ENCODE measurements at places on chromosomes 16 and 17.

- no peak for DNase-seq
Measured at GRCh38 chr17:32510466-32510865, 23.7 kb downstream of the CDK5R1 start.

DNA sequence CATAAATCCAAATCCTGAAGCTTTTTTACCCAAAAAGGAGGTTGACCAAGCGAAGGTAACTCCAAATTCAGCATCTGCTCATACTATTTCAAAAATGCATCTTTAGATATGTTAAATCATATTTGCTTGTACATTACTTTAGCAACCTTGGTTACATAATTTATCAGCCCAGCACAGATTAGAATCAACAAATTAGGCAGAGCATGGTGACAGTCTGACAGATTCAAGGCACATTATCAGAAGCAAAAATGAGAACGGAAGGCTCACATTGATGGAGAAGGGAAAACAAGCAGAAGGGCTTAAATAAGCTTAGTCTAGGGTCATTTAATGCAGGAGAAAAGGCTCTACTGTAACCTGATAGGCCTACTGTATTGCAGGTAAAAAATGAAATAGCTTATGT, 3.9 kb upstream of the KCNJ2 start:
- no peak for DNase-seq

- no peak for DNase-seq
Measured at GRCh38 chr16:84098939-84099338, 17.8 kb downstream of the MBTPS1 start.

DNA sequence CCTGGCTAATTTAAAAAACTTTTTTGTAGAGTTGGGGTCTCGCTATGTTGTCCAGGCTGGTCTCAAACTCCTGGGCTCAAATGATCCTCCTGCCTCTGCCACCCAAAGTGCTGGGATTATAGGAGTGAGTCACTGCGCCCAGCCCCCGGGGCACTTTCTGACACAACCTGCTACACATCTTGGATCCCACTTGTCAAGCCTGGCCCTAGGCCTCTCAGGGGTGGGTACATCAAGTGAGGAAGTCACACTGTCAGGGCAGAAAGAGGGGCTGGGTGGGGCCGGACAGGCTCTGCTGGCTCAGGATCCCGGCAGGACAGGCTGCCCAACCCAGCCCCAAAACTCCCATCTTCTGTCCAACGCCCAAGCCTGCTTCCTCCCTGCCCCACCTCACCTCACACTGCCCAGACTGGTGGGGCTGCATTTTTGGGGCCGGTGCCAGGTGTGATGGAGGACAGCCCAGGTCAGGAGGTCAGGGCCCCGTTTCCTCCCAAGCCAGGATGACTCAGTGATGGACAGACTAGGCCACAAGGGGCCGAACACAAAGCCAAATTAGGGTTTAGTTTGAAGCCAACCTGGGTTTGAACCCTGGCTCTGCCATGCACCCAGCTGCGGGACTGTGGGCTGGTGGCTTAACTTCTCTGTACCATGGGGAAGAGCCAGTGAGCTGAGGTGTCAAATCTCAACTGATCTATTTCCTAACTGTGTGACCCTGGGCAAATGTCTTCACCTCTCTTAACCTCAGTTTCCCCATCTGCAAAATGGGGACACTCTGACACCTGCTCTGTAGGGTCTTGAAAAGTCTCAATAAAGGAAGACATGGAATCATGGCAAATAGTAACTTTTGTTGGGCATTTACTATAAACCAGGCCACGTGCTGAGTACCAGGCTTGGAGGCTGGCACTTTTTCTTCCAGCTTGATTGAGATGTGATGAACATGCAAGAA, 8.9 kb upstream of the PPL start:
- no peak for DNase-seq

- DNase-seq = no peak
Measured at GRCh38 chr17:77634710-77635109, 323.8 kb upstream of the TNRC6C start.

DNA sequence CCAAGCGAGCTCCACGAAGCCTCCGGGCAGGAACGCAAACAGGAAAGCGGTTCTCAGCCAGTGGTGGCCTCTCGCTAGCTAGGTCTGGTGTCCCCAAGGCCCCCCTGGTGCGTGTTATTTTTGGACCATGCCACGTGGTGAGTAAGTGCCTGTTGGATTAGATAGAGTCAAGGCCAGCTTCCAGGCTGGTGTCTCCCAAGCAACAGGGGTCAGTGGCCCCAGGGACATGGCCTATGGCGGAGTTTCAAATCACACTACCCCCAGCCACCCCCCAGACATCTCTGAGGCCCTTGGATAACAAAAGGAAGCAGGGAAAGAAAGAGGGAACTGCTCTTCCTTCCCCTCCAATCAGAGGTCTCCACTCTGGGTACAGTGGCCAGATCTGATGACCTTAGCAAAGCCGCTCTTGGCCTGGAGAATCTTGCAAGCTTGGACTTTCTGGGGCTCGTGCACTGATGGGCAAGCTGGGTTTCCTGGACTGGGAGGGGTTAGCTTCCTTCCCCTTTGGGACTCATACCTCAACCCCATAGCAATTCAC, 58.2 kb downstream of the MAF start:
- DNase-seq = no peak

DNA sequence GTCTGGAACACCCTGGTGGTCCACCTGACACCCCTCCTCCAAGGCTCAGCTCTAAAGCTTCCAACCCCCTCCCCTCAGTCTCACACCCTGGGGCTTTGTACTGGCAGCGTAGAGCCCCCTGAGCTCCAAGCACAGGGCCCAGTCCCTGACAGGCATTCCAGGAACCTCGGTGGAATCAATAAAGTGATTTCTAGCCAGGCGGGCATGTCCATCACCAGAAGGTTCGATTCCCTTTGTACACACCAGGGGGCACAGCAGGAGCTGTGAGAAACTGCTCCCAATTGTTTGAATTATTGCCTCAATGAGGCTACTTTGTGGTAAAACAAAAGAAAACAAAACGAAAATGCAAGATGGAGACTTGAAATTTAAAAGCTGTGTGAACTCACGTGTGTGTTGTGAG, 51.8 kb downstream of the SMPD3 start:
- DNase-seq = peak; percentile 70

DNA sequence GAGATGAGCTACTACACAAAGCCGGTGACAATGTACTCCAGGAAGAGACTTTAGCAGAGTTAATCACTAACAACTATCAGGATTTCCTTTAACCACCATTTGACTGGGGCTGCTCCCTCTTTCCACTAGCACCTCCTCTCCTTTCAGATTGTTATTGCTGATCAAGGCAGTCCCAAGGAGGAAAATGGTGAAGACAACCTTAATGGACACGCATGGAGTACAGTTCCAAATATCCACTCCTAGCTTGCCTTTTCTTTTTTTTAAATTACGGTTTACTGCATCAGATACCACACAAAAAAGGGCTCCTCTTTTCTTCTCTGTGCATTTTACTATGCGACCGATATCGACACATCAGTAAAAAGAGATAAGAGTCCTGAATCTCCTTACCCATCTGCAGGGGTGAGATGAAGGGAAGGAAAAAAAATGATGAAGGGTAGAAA, 30.9 kb downstream of the FAM222B start:
- DNase-seq = peak; percentile 43

DNA sequence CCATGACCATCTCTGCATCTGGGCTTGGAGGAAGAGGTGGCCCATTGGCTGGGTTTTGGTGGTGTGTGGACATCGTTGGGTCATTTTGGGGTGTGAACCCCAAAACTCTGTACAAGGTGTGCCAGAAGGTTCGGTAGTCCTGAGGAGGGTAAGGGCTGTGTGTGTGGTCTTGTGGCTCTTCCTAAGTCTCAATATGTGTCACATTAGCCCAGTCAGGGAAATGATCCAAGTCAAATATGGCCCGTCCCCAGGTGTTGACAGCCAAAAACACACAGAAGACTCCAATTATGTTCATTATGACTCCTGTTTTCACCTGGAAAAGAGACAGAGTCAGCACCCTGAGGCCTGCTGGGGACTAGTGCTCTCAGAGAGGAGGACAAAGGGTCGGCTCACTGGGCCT, 27.1 kb downstream of the SLC13A5 start:
- no peak for DNase-seq

- DNase-seq = no peak
Measured at GRCh38 chr17:4641297-4642195, at the start of gene ALOX15. Gene ALOX15, minus strand, starts transcription at chr17:4641678. Its CDS starts 27 bp downstream, at chr17:4641651.

DNA sequence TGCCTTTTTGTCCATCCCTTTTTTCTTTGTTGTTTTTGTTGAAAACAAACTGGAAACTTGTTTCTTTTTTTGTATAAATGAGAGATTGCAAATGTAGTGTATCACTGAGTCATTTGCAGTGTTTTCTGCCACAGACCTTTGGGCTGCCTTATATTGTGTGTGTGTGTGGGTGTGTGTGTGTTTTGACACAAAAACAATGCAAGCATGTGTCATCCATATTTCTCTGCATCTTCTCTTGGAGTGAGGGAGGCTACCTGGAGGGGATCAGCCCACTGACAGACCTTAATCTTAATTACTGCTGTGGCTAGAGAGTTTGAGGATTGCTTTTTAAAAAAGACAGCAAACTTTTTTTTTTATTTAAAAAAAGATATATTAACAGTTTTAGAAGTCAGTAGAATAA, 4.9 kb downstream of the SOX9 start:
- DNase-seq = no peak

- peak; percentile 71 for DNase-seq
Measured at GRCh38 chr16:56603589-56603988, 4.8 kb upstream of the MT2A start.

DNA sequence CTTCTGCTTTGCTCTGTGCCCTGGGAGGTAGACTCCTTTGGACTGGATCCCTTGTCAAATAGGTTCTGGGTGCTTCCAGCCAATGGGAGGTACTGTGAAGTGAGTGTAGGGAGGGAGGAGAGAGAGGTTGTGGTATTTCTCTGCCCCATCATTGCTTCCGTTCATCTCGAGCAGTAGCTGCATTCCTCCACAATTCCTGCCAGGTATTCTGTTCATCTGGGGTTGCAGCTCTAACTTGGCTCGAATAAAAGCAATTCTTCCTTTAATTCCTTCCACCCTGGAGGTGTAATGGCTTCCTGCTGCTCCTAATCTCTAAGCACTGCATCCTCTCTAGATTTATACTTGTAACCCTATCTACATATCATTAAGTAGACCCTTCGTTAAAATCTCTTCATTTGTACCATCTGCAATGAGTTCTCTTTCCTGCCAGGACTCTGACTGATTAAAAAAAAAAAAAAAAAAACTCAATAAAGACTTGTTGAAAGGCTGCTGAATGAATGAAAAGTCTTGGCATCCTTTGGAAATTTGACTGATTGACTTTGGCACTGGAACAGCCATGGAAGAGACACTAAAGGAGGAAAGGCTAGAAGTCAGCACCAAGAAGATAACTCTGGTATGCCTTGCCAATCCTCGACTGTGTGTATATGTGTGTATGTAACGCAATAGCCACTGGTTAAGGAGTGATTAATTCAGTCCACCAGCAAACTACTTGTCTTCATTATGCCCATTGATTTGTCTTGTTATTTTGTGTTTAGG, 616.9 kb upstream of the SOX9 start:
- DNase-seq = no peak

DNA sequence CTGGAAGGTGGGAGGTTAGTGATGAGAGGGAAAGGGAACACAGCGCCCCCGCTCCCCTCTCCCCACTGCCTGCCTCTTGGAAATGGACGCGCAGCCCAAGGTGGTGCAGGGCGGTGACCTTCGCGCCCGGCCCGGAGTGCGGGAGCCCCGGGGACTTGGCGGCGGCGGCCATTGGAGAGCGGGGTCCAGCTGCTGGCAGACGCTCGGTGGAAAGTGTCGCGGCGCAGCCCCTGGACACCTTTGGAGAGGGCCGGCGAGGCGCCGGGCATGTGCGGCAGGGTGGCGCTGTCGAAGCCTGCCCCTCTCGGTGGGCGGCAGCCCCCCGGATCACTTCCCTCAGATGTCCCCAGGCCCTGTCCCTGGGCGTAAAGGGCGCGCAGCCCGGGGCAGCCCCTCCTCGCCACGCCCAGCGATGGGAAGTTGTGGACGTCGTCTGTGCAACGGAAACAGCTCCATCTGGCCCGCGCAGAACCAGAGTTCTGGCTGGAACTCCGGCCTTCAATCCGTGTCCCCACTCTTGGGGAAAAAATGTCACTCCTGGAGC, 16.7 kb downstream of the SALL1 start:
- DNase-seq = no peak

- peak; percentile 28 for DNase-seq
Measured at GRCh38 chr16:81655469-81656162, 123.5 kb upstream of the PLCG2 start.

All from common myeloid progenitor, CD34-positive (primary cell).